ENCODE measurements at places on chromosomes 3 and 15.

DNA sequence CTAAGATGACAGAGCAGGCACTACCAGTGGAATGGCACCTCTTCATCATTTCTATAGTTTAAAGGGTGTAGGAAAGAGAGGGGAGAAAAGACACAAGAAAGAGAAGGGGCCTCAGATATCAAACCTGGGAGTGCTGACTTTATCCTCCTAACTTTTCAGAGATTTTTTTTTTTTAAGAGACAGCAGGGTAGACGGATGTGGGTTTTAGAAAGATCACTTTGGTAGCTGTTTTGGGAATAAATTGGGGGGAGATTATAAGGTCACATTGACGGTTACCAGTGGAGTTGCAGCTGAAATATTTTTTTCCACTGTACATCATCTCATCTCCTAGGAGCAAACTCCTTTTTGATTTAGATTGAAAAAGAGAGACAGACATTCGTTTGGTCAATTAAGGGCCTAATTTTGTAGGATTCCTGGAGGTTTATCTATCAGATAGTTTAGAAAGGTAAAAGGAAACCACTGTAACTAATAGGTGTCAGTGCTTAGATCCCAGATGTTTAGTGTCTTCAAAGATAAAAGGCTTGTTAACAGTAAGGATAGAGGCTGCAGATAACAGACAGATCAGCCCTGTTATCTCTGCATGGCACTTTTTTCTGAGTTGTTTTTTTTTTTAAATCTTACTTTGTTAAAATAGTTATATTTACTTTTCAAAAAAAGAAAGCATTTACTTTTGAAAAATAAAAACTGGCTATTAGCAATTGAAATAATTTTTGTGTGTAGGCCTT, 1057.0 kb downstream of the IGSF11 start:
- DNase-seq: no peak

DNA sequence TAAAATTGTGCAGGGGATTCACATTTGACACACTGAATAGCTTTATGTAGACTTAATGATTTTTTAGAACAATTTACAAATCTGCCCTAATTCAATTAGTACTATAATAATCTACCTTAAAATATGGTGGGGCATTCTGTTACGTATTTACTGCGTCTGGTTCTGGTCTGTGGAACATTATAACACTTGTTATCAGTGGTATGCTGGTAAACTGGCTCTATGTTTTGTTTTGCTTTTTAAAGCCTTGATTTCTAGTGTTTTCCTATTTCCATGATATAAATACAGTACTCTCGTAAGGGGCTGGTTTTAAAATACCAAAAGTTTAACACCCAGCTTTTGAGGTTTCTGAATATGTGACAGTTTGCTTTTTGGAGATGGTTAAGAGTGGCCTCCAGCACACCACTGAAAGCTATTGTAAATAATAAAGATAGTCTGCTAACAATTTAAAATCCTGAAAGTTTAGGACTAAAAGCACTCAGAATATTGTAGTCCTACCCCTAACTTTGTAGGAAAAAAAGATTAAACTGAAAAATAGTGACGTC, 65.6 kb upstream of the CD47 start:
- DNase-seq: no peak

DNA sequence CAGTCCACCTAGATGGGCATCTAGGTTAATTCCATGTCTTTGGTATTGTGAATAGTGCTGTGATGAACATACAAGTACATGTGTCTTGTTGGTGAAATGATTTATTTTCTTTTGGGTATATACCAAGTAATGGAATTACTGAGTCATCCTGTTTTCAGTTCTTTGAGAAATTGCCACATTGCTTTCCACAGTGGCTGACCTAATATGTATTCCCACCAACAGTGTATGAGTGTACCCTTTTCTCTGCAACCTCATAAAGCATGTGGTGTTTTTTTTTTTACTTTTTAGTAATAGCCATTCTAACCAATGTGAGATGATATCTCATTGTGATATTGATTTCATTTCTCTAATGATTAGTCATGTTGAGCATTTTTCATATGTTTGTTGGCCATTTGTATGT, 86.0 kb upstream of the NDN start:
- no peak for DNase-seq

- DNase-seq: peak; percentile 82
Observed at GRCh38 chr15:52337198-52337853, 41.7 kb upstream of the MYO5C start.

DNA sequence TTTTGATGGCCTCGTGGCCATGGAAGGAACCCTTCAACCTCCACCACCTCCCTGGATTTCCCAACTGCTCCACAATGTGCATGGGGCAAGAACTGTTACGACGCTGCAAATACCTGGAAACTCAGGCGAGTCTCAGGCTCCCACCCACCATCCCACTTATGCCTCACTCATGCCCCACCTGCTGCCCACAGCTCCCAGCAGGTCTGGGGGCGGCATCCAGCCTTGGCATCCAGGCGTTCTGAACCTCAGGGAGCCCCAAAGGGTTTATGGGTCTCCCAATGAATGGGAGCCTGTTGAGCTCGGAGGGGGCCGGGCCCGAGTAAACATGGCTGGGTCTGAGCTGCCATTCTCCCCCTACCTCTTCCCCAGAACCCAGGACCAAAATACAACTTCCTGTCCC, 2.0 kb upstream of the PTH1R start:
- no peak for DNase-seq

DNA sequence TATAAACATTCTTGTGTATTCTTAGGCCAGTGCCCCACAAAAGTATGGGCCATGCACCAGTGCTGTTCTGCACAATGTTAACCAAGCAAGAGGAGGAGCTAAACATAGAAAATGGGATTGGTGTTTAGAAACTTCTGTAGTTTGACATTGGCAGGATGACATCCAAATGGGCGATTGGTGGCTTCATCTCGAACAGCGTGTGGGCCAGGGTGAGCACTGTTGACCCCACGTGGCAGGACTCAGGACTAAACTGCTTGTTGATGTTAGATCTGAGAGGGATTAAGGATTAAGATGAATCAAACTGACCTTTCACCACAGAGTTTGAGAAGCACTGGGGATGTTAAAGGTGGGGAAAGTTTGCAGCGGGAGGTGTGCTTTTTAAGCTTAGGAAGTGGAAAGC, 31.9 kb downstream of the ZNF710 start:
- no peak for DNase-seq

- no peak for DNase-seq
Observed at GRCh38 chr15:74463634-74464033, 2.7 kb upstream of the UBL7 start.

DNA sequence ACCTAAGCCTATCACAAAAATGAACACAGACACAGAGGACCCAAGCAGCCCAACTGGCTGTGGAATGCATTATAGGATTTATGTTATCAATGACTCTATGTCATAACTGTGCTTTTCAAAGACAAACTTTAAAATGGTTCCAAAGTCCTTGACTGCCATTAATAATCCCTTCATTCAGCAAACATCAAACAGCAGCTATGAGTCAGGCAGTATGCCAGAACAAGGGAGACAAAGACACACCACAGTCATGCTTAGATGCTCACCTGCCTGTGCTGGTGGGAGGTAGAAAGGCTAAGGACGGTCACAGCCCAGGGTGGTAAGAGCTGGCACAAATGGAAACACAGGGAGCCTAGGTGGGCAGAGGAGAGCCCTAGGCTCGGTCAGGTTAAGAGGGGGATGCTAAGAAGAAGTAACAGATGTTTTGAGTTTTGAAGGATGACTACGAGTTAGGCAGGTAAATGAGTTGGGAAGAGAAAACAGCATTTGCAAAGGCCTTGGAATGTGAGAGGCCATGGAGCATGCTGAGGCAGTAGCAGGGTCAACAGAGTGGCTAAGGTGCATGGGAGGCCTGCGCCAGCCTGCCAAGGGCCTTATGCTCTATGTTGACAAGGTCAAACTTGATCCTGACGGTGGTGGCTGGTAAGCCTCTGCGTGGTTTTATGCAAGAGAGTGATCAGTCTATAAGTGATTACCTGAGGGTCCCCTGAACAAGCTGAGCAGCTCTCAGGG, 23.0 kb downstream of the NMNAT3 start:
- DNase-seq: no peak

GRCh38 chr3:150202711-150203110, 205.4 kb upstream of the TSC22D2 start:
- DNase-seq: peak; percentile 41

DNA sequence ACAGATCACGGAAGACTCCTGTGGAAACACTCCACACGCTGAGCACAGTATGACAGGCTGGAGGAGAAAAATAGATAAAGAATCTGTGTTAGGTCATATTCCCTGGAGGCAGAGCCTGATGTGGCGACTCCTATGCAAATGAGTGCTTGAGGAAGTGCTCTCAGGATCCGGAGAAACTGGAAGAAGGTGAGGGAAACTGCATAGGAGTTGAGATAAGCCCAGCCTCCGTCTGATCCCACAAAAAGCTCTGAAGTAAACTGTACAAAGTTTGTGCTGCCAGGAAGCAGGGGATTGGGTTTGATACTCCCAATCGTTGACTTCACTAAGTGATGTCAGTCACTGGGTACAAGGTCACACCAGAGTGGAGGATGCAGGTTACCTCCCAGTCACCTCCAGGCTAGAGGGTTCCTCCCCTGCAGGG, 33.4 kb downstream of the OSBPL10 start:
- no peak for DNase-seq

DNA sequence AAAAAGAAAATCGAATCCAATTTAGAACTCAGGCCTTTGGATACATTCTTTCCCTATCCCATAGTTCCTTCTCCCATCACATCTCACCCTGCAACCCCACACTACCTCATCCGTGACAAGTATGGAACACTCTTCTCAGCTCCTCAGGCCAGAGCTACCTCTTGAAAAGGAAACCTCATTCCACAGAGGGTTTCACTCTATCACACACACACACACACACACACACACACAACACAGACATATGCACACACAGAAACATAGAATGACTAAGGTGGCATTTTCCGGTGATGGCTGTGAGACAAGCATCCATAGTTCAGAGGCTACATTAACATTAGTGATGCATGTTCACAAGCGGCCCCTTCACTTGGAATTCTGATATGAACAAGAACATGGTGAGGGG, 122.0 kb upstream of the HES1 start:
- no peak for DNase-seq

- DNase-seq: peak; percentile 41
Observed at GRCh38 chr15:51377038-51377786, 35.8 kb downstream of the GLDN start.

DNA sequence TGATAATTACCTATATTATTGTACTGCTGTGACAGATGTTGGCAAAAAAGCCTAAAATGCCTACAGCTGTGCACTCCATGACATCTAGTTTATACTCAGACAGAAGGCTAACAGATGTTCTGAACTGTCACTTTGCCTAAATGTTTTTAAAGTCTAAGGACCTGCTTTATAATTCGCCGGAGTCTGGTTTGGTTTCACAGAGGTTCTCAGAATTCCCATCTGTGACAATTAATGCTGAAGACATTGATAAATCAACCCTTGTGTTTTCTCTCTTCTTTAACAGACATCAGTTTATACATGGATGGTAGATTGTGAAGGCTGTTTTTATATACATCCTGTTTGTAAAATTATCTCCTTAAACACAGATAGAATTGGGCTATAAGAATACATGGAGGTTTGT, 19.8 kb upstream of the SOX2 start:
- DNase-seq: no peak

DNA sequence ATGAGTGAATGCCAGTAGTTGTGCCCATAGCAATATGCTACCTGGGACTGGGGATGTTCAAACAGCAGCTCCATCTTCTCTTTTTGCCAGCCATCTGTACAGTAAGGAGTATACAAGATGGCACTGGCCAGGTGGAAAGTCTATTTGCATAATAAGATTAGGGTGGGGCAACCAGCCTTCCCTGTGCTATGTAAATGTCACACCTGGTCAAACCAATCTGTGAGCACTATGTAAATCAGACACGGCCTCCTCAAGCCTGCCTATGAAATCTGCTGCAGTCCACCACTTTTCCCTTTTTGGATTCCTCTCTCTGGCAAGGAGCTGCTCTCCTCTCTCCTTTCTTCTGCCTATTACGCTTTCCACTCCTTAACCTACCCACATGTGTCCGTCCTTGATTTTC, 53.0 kb downstream of the C3orf80 start:
- no peak for DNase-seq

- no peak for DNase-seq
Observed at GRCh38 chr15:64698823-64699222, 76.6 kb downstream of the RBPMS2 start.

GRCh38 chr15:81254277-81254915, 57.7 kb downstream of the IL16 start:
- DNase-seq: no peak

DNA sequence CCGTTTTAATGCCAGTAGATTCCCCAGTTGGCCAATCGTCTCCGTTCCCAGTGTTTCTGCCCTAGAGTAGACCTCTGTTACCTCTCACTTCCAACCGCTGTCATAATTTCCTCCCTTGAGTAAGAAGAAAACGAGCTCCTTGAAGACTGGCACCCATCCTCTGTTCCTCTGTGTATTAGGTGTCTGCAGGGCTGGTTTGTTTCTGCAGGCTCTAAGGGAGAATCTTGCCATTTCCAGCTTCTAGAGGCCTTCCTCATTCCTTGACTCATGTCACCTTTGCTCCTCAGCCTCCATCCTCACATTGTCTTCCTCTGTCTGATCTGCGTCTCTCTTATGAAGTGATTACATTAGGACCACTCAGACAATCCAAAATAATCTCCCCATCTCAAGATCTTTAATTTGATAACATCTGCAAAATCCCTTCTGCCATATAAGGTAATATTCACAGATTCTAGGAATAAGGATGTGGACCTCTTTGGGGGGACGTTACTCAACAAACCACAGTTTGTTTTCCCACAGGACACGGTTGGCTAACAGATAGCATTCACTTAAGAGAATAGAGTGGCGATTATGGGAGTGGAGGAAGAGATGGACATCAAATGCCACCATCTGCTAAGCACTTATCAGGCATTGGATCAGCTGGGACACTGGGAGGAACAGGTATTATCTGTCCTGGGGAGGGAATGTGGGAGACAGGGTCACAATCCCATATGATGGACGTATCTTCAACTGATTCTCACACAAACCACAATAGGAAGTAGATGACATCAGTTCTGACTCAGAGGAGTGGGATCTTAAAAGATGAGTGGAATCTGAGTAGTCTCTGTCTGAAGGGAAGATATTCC, 17.1 kb downstream of the ARHGAP31 start:
- DNase-seq: peak; percentile 93

DNA sequence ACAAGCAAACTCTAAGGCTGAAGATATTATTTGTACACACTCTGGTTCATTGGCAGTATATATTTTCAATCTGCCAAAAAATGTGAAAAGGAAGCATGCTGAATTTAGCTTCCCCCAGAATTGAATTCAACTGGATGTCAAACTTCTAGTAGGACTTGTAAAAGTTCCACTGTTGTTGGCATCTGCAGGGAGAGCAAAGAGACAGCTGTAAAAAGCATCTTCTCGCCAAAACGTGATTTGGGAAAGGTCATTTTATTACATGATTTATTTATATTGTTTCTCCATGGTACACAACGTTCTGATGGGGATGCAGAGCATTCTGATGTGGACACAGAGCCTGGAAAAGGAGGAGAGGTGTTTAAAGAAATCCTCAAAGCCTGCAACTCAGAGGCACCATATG, 196.7 kb upstream of the ADAMTS9 start:
- no peak for DNase-seq

All from fibroblast of upper back skin (primary cell).